ENCODE measurements at places on chromosomes 7 and 10.

DNA sequence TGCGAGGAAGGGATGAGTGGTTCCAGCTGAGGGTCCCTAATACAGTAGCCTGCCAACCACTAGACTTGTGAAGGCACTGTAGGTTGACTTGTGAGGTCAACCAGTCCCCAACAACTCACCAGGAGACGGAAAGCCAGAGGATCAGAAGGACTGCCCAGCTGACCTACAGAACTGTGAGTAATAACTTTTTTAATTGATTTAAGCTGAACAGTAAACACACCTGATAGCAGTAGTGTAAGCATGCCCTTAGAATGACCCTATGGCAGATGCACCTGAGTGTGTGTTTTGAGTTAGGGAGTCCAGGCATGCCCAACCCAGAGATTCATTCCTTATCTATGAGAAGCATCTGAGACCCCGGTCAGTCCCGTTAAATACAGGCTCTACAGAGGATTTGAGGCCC, 14.1 kb downstream of the PRLHR start:
- no peak for DNase-seq

DNA sequence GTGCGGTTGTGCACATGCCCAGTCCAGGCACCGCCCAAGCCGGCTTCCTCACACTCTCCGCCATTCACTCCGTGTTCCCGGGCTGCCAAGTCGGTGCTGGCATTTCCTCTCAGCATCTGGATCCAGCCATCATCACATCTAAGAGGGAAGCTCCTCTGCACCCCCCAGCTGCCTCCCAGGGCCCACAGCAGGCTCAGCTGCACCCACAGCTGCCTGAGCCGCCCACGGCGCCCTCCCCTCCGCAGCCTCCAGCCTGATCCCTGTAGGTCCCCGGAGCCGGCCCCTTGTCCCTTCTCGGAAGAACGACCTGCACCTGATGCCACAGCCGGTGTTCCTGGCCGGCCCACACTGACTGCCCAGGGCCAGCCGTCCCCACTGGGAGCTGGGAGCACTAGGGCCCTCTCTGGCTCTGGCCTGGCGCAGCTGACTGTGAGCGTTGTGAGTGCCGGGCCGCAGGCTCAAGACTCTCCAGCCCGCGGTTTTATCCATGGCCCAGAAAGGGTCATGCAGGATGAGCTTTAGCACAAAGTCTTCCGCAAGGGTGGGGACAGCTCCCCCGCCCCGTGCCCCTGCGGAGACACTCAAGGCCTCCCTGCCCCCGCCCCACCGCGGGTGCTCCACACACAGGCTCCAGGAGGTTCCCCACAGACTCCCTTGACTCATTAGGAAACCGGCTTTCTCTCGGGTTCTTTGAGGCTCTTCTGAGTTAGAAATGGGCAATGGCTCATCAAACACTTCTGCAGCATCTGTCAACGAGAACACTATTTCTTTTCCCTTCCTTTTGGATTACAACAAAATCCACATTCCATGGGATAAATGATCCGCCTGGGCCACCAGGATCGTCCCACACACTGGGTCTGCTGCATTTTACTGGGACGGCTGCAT, 31.2 kb downstream of the CFAP46 start:
- no peak for DNase-seq

DNA sequence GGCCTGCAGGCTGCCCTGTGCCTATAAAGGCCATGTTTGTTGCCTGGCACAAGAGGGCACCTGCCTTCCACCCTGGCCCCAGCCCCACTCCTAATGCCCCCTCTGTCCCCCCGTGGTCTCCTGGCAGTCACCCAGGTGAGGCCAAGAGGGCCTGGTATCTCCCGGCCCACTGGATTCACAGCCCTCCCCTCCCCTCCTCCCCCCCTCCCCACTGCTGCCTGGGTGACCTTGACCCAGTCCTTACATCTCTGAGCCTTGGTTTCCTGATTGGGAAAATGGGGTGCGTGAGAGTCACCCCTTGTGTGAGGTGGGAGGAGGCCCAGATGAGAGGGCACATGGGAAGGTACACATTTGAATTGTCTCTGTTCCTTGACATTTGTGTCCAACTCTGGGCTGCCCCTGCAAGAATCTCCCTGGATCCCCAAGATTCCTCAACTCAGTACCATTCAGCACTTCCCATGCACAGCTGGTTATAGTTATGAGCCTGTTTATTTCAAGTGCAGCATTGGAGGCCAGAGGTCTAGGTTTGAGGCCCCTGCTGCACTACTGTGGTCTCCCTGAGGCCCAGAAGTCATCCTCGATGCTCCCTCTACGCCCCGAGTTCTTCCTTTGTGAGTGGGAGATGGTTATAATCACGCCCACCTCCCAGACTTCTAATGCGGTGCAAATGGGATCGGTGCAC, 58.9 kb downstream of the TMEM270 start:
- DNase-seq, result no peak

DNA sequence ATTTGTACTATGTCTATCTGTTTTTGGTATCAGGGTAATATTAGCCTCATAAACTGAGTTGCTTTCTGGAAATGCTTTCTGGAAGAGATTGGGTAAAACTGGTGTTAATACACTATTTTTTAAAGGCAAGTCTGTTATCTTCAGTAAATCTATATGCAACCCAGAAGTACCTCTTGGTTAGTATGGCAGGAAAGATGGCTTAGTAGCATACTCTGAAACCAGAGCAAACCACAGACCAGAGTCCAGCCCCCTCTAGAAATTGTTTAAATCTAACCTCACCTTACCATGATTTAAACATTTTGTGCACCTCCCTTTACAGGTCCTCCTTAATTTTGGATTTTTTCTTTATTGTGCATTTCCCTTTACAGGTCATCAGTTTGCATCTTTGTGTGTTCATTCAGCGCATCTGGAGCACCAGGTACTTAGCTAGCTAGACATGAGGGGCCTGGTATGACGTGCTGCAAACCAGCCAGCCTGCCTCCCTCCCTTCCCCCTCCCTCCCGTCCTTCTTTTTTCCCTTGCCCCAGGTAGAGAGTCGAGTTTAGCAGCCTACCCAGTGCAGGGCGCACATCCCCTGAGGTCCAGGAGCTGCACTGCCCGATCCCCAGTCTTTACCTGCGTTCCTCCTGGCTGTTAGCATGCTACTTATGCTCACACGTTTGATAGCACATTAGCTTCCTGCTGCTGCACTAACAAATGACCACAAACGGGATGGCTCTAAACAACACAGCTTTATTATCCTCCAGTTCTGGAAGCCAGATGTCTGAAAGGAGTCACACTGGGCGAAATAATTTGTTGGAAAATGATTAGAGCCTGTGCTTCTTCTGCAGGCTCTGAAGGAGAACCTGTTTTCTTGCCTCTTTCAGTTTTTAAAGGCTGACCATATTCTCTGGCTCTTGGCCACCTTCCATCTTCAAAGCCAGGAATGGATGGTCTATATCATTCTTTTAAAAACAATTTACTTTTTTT, 299.9 kb upstream of the HABP2 start:
- DNase-seq, result peak; percentile 31

GRCh38 chr7:371779-372545, 82.0 kb downstream of the FOXL3 start:
- no peak for DNase-seq

DNA sequence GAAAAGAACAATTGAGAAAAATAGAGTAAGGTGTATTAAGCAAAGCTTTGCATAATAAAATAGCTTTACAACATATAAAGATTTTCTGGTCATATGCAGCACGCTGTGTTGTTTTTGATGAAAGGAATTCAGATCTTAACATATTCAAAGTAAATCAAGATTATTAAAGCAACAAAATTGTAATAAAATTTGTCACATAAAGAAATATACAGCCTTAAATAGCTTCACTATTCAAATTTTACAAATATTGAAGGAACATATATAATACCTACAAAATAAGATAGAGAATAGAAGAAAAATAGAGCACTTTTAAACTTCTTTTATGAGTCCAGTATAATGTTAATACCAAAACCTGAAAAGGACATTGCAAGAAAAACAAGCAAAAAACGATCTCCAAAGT, 749.1 kb upstream of the POT1 start:
- no peak for DNase-seq

DNA sequence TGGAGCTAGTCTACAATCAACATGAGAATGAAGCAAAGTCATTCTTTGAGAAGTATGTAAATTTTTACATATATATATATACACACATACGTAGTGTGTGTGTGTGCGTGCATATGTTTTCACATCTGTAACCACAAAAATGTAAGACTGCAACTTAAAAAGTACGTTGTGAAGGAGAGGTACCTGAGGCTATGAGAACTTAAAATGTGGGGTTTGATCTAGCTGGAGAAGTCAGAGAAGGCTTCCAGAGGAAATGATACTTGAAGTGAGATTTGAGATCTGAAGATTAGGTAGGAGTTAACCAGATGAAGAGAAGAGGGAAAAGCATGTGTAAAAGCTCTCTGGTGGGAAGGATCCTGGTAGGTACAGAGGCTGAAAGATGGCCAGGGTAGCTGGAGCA, 5.8 kb downstream of the TAF5 start:
- DNase-seq, result no peak

- DNase-seq, result no peak
Measured at GRCh38 chr10:111579473-111579872, 502.6 kb downstream of the ADRA2A start.

- no peak for DNase-seq
Measured at GRCh38 chr10:119505131-119505551, 37.4 kb downstream of the RGS10 start.

GRCh38 chr7:120108376-120108775, 164.6 kb upstream of the KCND2 start:
- no peak for DNase-seq

GRCh38 chr10:131730771-131731497, 169.9 kb upstream of the PPP2R2D start:
- no peak for DNase-seq

- DNase-seq, result no peak
Measured at GRCh38 chr7:76246804-76247389, 45.2 kb downstream of the SRRM3 start.

- no peak for DNase-seq
Measured at GRCh38 chr7:92366730-92367129, 80.6 kb upstream of the GATAD1 start.

DNA sequence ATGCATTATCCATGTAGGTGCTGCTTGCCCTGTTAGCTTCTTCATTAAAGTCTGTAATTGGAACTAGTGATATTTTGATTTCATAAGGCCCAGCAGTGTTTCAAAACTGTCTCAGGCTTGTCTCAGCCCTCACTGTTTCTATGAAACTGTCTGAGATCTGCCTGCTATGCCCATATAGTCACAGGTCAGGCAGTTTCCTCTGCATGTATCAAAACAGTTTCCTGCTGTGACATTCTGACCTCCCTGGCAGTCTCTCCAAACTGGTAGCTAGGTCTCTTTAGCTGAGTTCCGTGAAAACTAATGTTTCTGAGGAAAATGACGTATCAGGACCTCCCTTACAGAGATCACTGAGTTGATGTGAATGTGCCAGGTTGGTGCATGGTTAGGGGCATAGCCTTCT, 18.9 kb upstream of the SEMA3D start:
- no peak for DNase-seq

GRCh38 chr10:47400786-47401185, 16.7 kb upstream of the ZNF488 start:
- DNase-seq, result no peak

DNA sequence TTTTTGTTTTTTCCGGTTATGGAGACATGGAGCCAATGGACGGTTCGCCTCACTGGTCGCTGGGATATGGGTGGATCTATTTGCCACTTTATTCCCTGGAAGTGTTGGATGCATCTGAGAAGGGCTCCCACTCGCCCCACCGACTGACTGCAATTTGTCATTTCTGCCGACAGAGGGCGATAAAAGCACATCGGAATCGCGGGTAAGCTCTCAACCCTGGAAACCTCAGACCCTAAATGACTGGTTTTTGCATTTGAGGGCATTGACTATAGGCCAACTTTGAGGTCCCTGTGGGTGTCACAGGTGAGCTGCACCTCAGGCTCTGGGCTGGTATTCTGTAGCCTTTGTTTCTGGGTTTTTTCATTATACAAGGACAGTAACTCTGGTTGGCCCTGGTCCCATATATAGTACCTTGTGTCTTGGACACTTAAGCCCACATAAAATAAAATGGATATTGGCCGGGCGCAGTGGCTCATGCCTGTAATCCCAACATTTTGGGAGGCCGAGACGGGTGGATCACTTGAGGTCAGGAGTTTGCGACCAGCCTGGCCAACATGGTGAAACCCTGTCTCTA, 11.9 kb upstream of the OPALIN start:
- no peak for DNase-seq

DNA sequence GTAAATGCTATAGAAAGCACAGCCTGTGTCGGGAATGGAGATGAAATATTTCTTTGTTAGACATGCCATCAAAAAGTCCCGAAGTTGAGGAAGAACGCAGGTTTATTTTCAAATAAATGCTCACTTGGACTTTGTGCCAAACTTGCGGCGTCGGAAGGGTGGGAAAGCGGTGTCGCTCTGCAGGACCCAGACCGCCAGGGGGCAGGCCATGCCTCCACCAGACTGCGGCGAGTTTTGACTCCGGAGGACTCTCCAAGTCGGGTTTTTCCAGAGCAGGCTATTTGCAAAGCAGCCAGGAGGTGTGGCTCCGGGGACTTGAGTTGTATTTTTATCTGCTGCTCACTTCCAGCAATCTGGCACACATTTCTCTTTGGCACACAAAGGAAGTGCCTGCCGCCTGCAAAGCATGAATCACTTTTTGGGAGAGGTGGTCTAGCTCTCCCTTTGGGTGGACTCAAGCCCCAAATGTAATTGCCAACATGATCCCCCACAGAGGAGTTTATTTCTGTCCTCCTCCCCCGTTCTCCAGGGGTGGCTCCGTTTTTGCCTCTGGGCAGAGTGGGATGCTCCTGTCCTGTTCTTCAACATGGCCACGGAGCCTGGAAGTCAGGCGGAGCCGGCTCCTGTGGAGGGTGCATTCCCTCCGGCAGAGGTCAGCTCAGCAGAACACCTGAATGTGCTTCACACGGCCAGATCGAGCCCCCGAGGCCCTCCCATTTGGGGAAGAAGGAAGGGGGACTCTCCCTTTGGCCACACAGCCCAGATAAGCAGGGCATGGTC, 82.3 kb upstream of the GPR26 start:
- peak; percentile 16 for DNase-seq

- DNase-seq, result no peak
Measured at GRCh38 chr10:48522011-48522765, 82.7 kb downstream of the ARHGAP22 start.

- DNase-seq, result no peak
Measured at GRCh38 chr7:106778656-106779250, 86.3 kb upstream of the PIK3CG start.

DNA sequence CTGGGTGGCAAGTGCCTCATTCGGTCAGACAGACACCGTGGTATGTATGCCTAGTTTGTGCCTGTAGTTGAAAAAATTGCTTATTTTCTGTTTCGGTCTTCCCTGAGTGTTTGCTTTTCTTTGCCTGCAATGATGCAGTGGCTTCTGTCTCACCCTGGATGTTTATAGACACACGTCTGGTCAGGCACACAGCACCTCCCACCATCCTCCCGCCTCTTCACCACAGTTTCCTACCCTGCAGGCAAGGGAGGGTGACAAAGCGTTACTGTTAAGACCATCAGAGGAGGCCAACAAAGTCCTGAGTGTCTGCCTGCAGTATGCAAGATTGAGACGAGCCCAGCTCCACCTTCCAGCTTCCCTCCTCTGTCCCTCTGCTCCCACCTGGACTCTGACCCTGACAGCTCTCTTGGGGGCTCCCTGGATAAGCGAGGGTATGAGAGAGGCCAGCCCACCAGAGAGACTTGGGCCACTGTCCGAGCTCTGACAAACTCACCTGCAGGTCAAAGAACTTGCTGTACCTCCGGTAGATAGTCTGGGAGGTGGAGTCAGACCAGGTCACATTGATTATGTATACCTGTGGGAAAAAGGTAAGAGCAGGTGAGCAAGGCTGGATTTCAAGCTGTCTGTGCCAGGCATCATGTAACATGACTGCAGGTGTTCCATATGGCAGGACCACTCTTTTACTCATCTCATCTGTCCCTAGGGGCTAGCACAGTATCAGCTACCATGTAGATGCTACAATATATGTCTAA, 54.4 kb downstream of the SH3PXD2A start:
- DNase-seq, result no peak

GRCh38 chr10:15209827-15210509, 41.5 kb upstream of the NMT2 start:
- DNase-seq, result no peak

Measured in HFF-Myc (cell line).